ENCODE measurements at places on chromosomes 11 and 22. TPM values are rescaled to one million over a fixed set of nuclear protein-coding genes. Genes with fewer than 3 reads are reported as not detected.

DNA sequence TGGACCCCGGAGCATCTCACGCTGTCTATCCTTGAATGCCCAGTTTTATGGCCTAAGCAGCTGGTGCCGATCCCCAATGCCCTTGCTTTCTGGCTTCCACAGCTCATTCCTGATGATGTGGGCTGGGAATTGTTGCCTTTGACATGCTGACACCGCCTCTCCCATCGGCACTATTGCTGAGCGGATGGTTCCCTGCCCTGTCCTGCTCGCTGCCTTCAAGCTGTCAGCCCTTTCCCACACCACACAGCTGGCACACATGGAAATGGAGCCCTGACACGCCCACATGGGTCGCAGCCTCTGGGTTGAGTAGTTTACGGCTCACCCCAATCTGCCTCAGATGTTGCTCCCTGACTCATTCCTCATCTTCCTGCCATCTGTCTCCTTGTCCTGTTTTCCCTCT, 110.2 kb upstream of the SESN3 start:
- peak; percentile 41 for DNase-seq

Gene OR52E8
- not detected for total RNA-seq

Gene NLRP14
- total RNA-seq, result 0.12 TPM

Gene FLRT1
- total RNA-seq, result not detected

GRCh38 chr11:27599217-27599616, 92.6 kb upstream of the LIN7C start:
- no peak for DNase-seq

Gene SEC14L2
- 16.3 TPM for total RNA-seq

Gene NOX4
- not detected for total RNA-seq

GRCh38 chr11:3781423-3781822, 15.9 kb downstream of the NUP98 start:
- no peak for DNase-seq

Gene EXPH5
- not detected for total RNA-seq

DNA sequence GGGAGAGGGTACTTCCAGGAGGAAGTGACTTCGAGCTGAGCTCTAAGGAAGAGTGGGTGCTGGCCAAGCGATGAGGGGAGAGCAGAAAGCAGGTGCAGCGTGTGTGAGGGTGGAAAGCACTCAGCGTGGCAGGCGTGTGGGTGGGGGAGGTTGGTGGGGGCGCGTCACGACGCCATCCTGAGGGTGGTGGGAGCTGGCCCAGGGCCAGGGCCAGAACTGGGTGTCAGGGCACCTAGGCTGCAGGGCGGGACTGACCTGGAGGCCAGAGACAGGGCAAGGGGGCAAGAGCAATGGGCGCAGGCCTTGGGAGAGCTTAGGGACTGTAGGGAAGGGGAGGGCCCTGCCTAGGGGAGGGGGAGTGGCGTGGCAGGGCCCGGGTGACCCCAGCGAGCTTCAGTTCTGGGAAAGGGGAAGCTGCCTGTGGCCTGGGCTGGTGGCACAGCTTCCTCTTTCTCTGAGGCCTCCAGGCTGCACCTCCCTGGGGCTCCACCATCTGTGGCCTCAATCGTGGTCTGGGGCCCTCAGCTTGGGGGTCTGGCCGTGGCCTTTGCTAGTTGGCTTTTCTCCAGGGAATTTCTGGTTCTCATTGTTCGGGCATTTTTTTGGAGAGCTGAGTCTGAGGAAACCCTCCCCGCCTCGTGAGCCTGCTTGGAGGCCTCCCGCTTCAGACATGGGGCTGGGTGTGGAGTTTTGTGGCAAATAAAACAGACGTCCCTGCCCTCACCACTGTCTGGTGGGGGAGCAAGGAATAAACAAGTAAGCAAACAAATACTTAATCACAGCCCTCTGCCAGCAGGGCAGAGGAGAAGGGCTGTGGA, 8.9 kb downstream of the RELT start:
- no peak for DNase-seq

Measured in MG63 (cell line).